ENCODE measurements at places on chromosomes 1 and 21. TPM values are rescaled to one million over a fixed set of nuclear protein-coding genes. Genes with fewer than 3 reads are reported as not detected.

GRCh38 chr1:234958706-234959657, 169.7 kb downstream of the TOMM20 start:
- no peaks in the 10 kb centered on the region for H3K27me3 ChIP-seq
- no peak overlapping the region for H3K4me3 ChIP-seq
- no peaks in the 10 kb centered on the region for H3K36me3 ChIP-seq
- peaks cover 37% of the 10 kb centered on the region for H3K4me1 ChIP-seq
- H3K27ac ChIP-seq, result peak overlapping the region; percentile 35
- no peak for DNase-seq

DNA sequence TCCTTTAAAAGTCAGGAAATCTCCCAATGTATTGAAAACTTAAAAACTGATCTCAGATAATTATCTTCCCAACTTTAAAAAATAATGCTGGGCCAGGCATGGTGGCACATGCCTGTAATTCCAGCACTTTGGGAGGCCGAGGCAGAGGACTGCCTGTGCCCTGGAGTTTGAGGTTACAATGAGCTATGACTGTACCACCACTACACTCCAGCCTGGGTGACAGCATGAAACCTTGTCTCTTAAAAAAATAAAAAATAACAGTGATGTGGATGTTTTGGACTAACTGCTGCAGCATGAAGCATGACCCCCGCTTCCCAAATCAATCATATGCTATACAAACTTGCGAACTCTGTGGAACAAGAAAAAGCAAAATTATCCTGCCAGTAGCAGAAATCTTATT, 186.3 kb downstream of the RERE start:
- peak overlapping the region; percentile 85 for H3K27ac ChIP-seq
- DNase-seq, result no peak
- H3K4me3 ChIP-seq, result no peak overlapping the region
- H3K36me3 ChIP-seq, result no peaks in the 10 kb centered on the region
- H3K27me3 ChIP-seq, result no peaks in the 10 kb centered on the region

The ANKRD45 gene
- total RNA-seq, result 1.6 TPM

DNA sequence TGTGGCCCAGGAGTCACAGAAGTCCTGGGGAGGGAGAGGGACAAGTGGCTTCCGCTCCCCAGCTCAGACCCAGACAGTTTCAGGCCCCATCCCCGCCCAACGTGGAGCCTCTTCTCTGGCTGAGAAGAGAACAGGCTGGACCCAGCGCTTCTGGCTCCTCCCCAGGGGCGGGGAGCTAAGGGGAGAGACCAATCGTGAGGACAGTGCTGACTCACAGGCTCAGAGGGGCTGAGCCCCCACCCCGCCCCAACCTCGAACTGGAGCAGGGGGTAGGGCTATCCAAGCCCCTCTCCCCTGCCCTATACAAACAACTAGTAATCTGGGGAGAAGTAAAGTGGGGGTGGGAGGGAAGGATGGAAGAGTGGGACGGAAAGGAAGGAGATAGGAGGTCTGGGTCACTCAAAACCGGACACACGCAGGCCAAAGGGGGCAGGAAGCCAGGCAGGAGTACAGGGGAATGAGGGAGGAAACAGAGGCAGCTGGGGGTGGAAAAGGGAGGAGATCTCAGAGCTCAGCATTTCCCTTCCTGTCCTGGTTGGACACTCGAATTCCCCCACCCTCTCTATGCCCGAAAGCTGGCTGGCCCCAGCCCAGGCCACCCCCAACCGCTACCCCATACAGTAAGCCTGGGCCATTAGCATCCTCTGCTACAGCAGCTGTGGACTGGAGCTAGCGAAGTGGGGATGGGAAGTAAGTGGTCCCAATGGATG, at the start of gene SHC1:
Gene SHC1, minus strand, starts transcription at position 117 of the 710 bp plus-strand sequence. CDS start 221 bp downstream, outside the sequence.
- peaks cover 12% of the 10 kb centered on the region for H3K36me3 ChIP-seq
- H3K4me3 ChIP-seq, result peak within 1 kb of the TSS; percentile 17
- H3K27ac ChIP-seq, result peak within 1 kb of the TSS; percentile 98

- no peak overlapping the region for H3K27ac ChIP-seq
- peaks cover 10% of the 10 kb centered on the region for H3K36me3 ChIP-seq
- H3K4me3 ChIP-seq, result no peak overlapping the region
- H3K4me1 ChIP-seq, result peaks cover 21% of the 10 kb centered on the region
Measured at GRCh38 chr1:221708076-221708571, 33.8 kb downstream of the DUSP10 start.

- no peak overlapping the region for H3K27ac ChIP-seq
- DNase-seq, result no peak
- no peaks in the 10 kb centered on the region for H3K36me3 ChIP-seq
- peaks cover 6% of the 10 kb centered on the region for H3K4me1 ChIP-seq
Measured at GRCh38 chr21:46058431-46059145, 39.3 kb upstream of the COL6A2 start.

The GFI1 gene
- total RNA-seq, result 0.12 TPM

DNA sequence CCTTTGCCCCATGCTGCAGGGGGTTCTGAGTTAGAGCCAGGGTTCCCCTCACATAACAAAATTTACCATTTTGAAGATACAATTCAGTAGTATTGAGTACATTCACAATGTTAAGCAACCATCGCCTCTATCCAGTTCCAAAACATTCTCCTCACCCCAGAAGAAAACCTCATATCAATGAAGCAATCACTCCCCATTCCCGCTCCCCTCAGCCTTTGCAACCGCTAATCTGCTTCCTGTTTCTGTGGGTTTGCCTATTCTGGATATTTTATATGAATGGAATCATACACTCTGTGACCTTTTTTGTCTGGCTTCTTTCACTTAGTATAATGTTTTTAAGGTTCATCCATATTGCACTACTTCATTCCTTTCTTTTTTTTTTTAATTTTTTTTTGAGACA, 32.9 kb downstream of the SERINC2 start:
- no peak overlapping the region for H3K27ac ChIP-seq
- no peaks in the 10 kb centered on the region for H3K36me3 ChIP-seq
- no peaks in the 10 kb centered on the region for H3K27me3 ChIP-seq
- H3K4me1 ChIP-seq, result no peaks in the 10 kb centered on the region

The PAX7 gene
- total RNA-seq, result not detected

GRCh38 chr1:202888221-202888530, 773 bp downstream of the RABIF start:
- no peak for DNase-seq
- H3K36me3 ChIP-seq, result peaks cover 13% of the 10 kb centered on the region
- H3K4me1 ChIP-seq, result peaks cover 5% of the 10 kb centered on the region
- H3K27me3 ChIP-seq, result no peaks in the 10 kb centered on the region

DNA sequence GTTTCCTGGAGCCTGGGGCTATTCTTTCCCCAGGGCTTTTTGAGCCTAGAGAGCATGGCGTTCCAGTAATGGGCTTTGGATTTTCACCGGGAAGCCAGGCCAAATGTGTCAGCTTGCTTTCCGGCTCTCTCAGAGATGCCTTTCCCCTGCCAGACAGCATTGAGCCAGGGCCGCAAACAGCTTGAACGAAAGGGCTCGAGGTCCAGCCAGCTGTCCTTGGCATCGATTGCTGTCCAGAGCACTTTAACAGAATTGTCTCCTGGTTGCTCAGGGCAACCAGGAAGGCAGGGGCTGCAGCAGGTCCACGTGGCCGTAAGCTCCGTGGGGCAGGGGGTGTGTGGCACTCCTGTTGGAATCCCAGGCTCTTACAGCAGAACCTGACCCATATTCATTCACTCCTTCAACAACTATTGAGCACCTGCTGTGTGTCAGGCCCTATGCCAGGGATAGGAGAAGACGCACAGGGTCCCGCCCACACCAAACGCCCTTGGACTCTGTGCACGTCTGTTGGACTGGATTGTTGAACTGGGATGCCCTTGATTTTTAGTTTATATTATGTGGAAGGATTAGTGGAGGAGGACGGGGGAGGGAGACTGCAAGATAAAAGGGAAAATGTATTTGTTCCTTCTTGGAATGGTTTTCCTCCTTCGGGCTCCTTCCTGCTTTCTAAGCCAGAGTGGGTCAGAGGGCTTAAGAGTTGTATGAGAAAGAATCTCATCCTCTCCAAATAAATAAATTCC, 38.7 kb upstream of the EFHD2 start:
- H3K4me1 ChIP-seq, result no peaks in the 10 kb centered on the region
- no peaks in the 10 kb centered on the region for H3K36me3 ChIP-seq
- H3K4me3 ChIP-seq, result no peak overlapping the region
- H3K27ac ChIP-seq, result no peak overlapping the region
- H3K27me3 ChIP-seq, result no peaks in the 10 kb centered on the region

GRCh38 chr1:212161231-212161781, 123.9 kb upstream of the PPP2R5A start:
- no peaks in the 10 kb centered on the region for H3K36me3 ChIP-seq
- H3K27me3 ChIP-seq, result no peaks in the 10 kb centered on the region
- H3K27ac ChIP-seq, result no peak overlapping the region
- DNase-seq, result peak; percentile 90

- no peak for DNase-seq
- H3K27me3 ChIP-seq, result no peaks in the 10 kb centered on the region
- H3K36me3 ChIP-seq, result no peaks in the 10 kb centered on the region
- no peak overlapping the region for H3K4me3 ChIP-seq
- no peak overlapping the region for H3K27ac ChIP-seq
Measured at GRCh38 chr1:155184835-155185782, 11.5 kb downstream of the TRIM46 start.

The RPRD2 gene
- 17.3 TPM for total RNA-seq

DNA sequence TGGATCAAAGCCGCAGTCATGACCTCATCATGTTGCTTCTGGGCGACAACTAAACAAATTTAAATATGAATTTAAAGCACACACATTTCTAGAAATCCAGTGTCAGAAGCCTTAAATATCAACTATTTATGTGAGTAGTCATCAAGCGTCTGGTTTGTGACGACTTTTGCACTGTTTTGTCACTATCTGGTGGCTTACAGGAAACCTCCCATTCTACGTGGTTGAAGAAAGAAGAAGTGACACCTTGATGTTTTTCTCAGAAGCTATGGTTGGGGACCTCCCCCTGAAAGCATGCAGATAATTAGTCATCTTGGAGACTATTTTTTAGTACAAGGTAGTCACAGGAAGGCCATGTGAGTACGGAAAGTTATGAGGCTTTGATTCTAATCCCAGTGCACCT, 58.5 kb downstream of the TENT5C start:
- H3K36me3 ChIP-seq, result no peaks in the 10 kb centered on the region
- DNase-seq, result no peak
- H3K27ac ChIP-seq, result no peak overlapping the region
- H3K4me3 ChIP-seq, result no peak overlapping the region
- H3K27me3 ChIP-seq, result no peaks in the 10 kb centered on the region

GRCh38 chr1:162236201-162236600, 140.5 kb downstream of the SPATA46 start:
- no peaks in the 10 kb centered on the region for H3K36me3 ChIP-seq
- no peaks in the 10 kb centered on the region for H3K27me3 ChIP-seq
- peak overlapping the region; percentile 4 for H3K27ac ChIP-seq
- DNase-seq, result no peak
- H3K4me1 ChIP-seq, result peaks cover 31% of the 10 kb centered on the region
- no peak overlapping the region for H3K4me3 ChIP-seq
